ENCODE measurements at places on chromosomes 7 and 10. TPM values are rescaled to one million over a fixed set of nuclear protein-coding genes. Genes with fewer than 3 reads are reported as not detected.

The GDF10 gene
- not detected for total RNA-seq

The MNX1 gene
- total RNA-seq = not detected

The EPHA1 gene
- not detected for total RNA-seq

DNA sequence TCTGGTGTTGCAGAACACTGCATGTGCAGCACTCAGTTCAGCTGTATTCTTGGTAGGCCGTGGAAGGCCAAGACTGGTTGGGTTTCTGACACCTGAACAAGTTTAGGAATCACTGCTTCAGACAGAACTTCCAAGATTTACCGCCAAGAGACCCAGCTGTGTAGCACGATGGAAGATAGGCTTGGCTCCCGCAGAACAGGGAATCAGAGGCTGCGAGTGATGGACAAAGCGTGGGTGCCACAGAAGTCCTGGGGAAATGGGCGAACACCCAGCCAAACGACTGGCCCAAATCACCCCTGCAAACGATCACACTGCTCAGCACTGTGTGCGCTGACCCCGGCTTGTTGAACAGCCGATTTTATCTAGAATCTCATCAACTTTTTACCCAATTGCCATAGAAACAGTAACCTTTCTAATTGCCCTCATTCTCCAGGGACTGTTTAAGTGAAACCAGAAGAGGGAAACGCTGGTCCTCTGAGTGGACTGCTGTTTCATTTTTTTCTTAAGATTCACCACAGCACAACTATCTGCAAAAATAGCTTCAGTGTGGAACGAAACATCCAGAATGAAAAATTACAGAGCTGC lies 17.9 kb downstream of the ZFAND2A start:
- no peak overlapping the region for H3K4me3 ChIP-seq
- DNase-seq = no peak
- no peak overlapping the region for H3K27ac ChIP-seq
- no peaks in the 10 kb centered on the region for H3K27me3 ChIP-seq

GRCh38 chr10:6217611-6218010 lies 14.9 kb downstream of the PFKFB3 start:
- H3K27ac ChIP-seq = no peak overlapping the region
- no peaks in the 10 kb centered on the region for H3K27me3 ChIP-seq
- peaks cover 44% of the 10 kb centered on the region for H3K36me3 ChIP-seq

DNA sequence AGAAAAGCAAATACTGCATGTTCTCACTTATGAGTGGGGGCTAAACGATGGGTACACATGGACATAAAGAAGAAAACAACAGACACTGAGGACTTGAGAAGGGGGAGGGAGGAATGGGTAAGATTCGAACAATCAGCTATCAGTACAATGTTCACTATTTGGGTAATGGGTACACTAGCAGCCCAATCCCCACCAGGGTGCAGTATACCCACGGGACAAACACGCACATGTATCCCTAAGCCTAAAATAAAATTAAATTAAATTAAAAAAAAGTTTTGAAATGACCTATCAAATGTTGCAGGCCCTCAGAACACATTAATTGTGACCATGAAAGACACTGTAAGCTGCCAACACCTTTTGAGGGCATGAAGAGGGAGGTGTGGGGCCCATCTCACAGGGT lies 316.0 kb downstream of the WDR37 start:
- no peak overlapping the region for H3K4me3 ChIP-seq
- peaks cover 6% of the 10 kb centered on the region for H3K4me1 ChIP-seq
- no peaks in the 10 kb centered on the region for H3K27me3 ChIP-seq

GRCh38 chr10:11018432-11018841 lies 765 bp downstream of the CELF2 start:
- H3K4me1 ChIP-seq = peaks cover 13% of the 10 kb centered on the region

- no peak overlapping the region for H3K4me3 ChIP-seq
- no peak for DNase-seq
- H3K27me3 ChIP-seq = no peaks in the 10 kb centered on the region
- H3K36me3 ChIP-seq = no peaks in the 10 kb centered on the region
- peaks cover 20% of the 10 kb centered on the region for H3K4me1 ChIP-seq
- H3K27ac ChIP-seq = peak overlapping the region; percentile 69
These were observed 59.7 kb downstream of the ZNF365 start for GRCh38 chr10:62433901-62434300.

DNA sequence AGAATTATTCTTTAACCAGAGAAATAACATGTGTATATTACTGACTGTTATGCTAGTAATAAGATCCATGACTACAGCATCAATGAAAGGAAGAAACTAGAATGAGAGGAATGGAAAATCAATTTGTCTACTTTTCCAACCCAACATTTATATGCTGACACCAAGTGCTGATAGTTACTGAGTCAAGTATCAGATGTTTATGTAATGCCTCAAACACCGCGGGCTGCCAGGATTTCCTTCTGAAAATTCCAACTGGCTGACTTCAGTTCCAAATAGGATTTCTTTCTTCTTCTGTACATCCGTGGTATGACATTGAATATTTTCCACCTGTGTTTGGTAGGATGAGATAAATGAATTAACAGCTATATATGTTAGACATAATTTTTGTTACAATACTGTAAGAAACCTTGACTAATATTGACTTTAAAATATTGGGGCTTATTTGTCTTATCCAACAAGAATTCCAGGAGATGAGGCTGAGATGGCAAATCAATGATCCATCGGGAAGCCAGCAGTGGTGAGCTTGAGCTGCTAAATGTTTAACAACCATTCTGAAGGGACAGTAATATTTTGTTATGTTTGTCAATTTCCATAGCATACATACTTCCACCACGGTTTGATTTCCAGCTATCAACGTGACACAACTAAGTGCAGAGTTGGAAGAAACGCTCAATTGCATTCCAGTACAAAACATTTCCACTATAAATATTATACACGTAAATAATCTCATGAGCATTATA lies 435.2 kb upstream of the AUTS2 start:
- H3K4me1 ChIP-seq = peaks cover 33% of the 10 kb centered on the region
- DNase-seq = no peak
- H3K4me3 ChIP-seq = no peak overlapping the region
- H3K27ac ChIP-seq = peak overlapping the region; percentile 52
- peaks cover 4% of the 10 kb centered on the region for H3K27me3 ChIP-seq

DNA sequence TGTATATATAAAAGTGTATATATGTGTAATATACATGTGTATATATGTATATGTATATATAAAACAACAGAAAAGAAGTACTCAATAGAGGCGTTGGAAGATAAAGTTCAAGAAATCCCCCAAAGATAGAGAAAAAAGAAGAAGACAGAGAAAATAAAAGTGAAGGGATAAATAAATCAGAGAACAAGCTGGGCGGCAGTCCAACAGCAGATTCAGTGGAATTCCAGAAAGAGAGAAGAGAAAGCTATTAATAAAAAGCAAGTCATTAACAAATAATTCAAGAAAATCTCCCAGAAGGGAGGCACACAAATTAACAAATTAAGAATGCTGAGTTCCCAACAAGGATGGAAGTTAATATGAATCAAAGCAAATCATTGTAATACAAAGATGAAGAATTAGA lies 59.3 kb upstream of the RNF148 start:
- no peaks in the 10 kb centered on the region for H3K4me1 ChIP-seq
- no peaks in the 10 kb centered on the region for H3K36me3 ChIP-seq
- H3K27me3 ChIP-seq = no peaks in the 10 kb centered on the region
- no peak for DNase-seq
- H3K27ac ChIP-seq = no peak overlapping the region
- no peak overlapping the region for H3K4me3 ChIP-seq

GRCh38 chr7:35259523-35259908 lies 5.6 kb upstream of the TBX20 start:
- DNase-seq = no peak
- H3K27ac ChIP-seq = no peak overlapping the region
- peaks cover 3% of the 10 kb centered on the region for H3K36me3 ChIP-seq
- peaks cover 87% of the 10 kb centered on the region for H3K27me3 ChIP-seq
- H3K4me3 ChIP-seq = no peak overlapping the region

GRCh38 chr10:7133958-7134357 lies 276.9 kb downstream of the SFMBT2 start:
- peaks cover 22% of the 10 kb centered on the region for H3K27me3 ChIP-seq
- no peaks in the 10 kb centered on the region for H3K4me1 ChIP-seq
- DNase-seq = no peak
- H3K36me3 ChIP-seq = no peaks in the 10 kb centered on the region

GRCh38 chr10:5498791-5499492 lies 428 bp downstream of the CALML5 start:
- H3K4me3 ChIP-seq = no peak overlapping the region
- no peaks in the 10 kb centered on the region for H3K36me3 ChIP-seq
- DNase-seq = no peak
